ENCODE measurements at places on chromosomes 4 and X. TPM values are rescaled to one million over a fixed set of nuclear protein-coding genes. Genes with fewer than 3 reads are reported as not detected.

TMPRSS11D gene
- total RNA-seq, result not detected

BEX5 gene
- total RNA-seq, result not detected

DNA sequence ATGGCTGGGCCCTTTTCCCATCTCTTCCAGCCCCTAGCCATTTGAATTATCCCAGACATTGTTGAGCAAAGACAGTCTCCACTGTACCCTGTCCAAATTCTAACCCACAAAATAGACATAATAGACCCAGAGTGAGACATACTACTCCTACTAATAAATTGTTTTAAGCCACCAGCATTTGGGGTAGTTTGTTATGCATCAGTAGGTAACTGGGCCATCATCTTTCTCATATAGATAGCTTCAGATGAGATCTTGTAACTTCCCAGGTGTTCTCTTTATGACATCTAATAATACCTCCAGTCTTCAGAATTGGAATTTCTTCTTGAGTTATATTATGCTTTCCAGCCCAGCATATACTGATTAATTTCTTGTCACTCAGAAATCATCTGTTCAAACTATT is 117.2 kb upstream of the OTUD4 start:
- DNase-seq, result no peak

GRCh38 chr4:132827522-132827921 is 321.6 kb upstream of the PCDH10 start:
- DNase-seq, result no peak

GRCh38 chr4:137129441-137129840 is 402.9 kb downstream of the PCDH18 start:
- peak; percentile 11 for DNase-seq

GRCh38 chr4:157389741-157390140 is 169.2 kb downstream of the GRIA2 start:
- peak; percentile 0 for DNase-seq

DNA sequence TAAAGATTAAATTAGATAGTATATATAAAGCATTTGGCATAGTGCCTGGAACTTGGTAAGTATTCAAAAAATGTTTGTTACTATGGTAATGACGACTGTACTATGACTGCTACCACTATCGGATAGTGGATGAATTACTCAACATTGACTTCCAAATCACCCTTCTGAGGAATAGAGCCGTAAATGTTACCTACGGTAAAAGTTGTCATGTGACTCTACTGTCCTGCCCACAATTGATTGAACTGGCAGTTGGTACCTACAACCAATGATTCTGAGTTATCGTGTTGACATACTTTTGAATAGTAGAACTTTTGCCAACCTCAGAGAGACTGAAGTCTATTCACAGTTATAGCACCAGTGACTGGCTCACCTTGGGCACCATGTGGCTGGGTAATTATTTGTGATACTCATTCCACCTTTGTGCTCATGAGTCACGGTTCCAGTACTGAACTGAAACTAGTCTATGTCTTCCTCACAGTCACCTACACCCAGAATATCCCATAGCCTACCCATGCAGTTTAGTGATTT is 185.5 kb upstream of the PITX2 start:
- peak; percentile 35 for DNase-seq

DNA sequence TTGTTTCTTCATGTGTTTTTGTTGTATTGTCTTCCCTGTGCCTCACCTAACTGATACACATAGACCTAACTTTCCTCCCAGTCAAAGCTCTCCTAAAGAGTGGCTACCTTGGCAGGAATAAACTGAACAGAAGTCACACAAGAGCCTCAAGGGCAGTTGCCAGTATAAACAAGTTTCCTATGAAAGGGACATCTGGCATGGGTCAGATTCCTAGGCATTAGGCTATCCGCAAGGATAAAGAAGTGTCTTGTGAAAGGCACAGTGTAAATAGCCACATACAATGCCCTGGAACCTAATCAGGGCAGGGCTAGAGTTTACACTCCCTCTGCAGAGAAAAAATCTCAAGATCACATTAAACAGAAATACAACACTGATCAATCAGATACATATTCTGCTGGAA is 220.8 kb downstream of the SPANXN3 start:
- DNase-seq, result no peak

- DNase-seq, result no peak
Measured at GRCh38 chr4:108574402-108574801, 46.0 kb upstream of the RPL34 start.

- no peak for DNase-seq
Measured at GRCh38 chrX:82732861-82733260, 775.2 kb upstream of the POU3F4 start.

DNA sequence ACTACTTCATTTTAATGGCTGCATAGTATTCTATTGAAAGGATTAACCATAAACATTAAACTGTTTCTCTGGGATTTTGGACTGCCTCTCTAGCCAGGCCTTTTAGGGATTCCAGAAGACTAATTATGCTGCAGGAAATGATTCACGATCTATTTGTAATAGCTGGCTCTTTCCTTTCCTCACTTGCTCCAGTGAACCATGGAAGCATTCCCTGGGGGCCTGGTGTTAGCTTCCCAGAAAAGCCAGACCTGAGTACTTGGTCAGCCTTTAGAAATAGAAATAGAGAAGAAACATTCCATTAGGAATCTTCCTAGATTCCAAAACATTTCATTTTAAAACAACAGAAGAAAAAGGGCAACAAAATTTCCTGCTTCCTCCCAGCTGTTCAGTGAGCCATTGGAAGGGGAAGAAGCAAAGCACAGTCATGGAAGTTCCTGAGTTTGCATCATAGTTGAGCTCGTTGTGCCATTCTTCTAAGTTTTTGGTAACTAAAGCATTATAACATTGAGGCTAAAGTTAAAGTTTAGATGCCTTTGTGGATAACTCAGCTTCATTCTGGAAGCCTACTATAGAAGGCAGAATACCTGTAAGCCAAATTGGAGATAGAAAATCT is 83.5 kb downstream of the NPNT start:
- DNase-seq, result peak; percentile 54

Measured in fibroblast of villous mesenchyme (primary cell).